Chondrocyte (in vitro differentiated cells): ENCODE measurements at places on chromosomes 5 and 9. TPM values are rescaled to one million over a fixed set of nuclear protein-coding genes. Genes with fewer than 3 reads are reported as not detected.

- no peak overlapping the region for H3K4me3 ChIP-seq
- H3K27me3 ChIP-seq = peaks cover 1% of the 10 kb centered on the region
- peaks cover 14% of the 10 kb centered on the region for H3K4me1 ChIP-seq
- no peaks in the 10 kb centered on the region for H3K36me3 ChIP-seq
- DNase-seq = no peak
Measured at GRCh38 chr9:86126998-86127972, 27.9 kb upstream of the GOLM1 start.

DNA sequence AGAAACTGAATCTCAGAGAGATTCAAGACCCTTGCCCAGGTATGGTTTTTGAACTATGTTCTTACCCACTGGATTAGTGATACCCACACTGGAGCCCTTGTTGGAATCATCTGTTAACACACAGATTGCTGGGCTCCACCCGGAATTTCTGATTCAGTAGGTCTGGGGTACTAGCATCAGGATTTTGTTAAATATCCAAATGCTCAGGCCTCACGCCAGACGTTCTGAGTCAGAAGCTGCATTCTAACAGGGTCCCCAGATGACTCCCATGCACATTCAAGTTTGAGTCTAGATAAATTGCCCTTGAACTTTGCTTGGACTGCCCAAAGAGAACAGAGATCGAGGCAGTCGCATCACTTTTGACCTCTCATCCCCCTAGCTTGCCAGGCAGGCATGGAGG is 182.0 kb upstream of the WWC1 start:
- H3K4me3 ChIP-seq = no peak overlapping the region
- no peak overlapping the region for H3K27ac ChIP-seq
- H3K27me3 ChIP-seq = peaks cover 7% of the 10 kb centered on the region
- no peak for DNase-seq

Gene PRDM9
- total RNA-seq = not detected in 3 replicates

DNA sequence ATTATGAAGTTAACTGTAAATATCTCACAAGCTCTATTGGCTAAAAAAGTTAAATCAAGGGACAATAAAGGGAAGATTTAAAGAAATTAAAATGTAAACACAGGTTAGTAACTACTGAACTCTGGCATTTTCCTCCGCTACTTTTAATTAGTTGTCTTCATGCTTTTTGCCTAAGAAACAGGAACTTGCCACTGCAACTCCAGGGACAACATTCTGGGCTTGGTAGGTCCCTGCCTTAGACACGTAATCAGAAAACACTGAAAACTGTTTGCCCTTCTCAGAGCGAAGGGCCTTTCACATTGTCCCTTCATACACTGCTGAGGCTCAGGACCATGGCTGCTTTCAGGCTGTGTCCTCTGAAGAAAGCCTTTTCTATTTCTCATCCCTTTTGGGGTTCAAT is 118.7 kb downstream of the CCDC192 start:
- H3K4me1 ChIP-seq = peaks cover 7% of the 10 kb centered on the region
- no peak overlapping the region for H3K4me3 ChIP-seq
- H3K36me3 ChIP-seq = no peaks in the 10 kb centered on the region
- no peak for DNase-seq

Gene SYNPO
- 156 to 198 TPM (median 195 TPM) in 3 replicates for total RNA-seq

- H3K4me3 ChIP-seq = no peak overlapping the region
- H3K27me3 ChIP-seq = no peaks in the 10 kb centered on the region
- peak; percentile 37 for DNase-seq
Measured at GRCh38 chr5:150313921-150314716, 11.4 kb upstream of the ARSI start.
